ENCODE measurements at places on chromosomes 3 and 15.

- no peak for DNase-seq
These were observed 8.2 kb upstream of the ITGA11 start for GRCh38 chr15:68440136-68440535.

GRCh38 chr15:90600954-90601353, 71.2 kb downstream of the CRTC3 start:
- DNase-seq: no peak

- no peak for DNase-seq
These were observed 4.8 kb downstream of the PAQR9 start for GRCh38 chr3:142958707-142959106.

- DNase-seq: no peak
These were observed 10.6 kb upstream of the U2SURP start for GRCh38 chr3:142990721-142991120.

DNA sequence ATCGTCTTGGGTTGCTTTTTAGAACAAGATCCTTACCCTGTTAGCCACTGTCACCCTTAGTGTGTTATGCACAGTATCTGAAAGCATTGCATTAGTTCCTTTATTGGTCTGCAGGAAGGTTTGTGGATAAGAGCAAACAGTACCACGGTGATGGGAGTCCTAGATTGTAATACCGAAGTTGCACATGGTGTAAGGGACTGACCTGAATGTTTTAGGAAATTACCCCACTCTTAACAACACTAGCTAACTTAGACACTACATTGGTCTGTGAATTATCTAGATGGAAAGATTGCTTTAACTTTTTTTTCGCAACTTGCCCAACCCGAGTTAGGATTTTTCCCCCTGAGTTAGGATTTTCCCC, 1.3 kb downstream of the STT3B start:
- no peak for DNase-seq

DNA sequence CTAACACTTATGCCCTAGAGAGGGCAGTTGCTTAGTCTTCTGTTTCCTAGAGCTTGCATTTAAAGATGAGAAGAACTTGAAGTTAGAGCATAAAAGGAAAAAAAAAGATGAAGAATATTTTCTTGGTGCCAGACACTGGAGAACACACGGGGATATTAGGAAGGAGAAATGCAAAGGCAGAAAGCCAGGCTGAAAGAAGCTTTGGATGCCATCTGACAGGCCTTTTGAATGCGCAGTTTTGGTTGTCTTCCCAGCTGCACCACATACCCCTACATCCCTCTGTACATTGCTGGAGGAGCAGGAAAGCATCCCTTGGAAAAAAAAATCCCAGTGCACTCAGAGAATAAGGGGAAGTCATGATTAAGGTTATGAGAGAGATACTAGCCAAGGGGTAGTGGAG, 378.9 kb downstream of the GAP43 start:
- DNase-seq: no peak

- no peak for DNase-seq
These were observed 8.4 kb upstream of the CD47 start for GRCh38 chr3:108099244-108099643.

DNA sequence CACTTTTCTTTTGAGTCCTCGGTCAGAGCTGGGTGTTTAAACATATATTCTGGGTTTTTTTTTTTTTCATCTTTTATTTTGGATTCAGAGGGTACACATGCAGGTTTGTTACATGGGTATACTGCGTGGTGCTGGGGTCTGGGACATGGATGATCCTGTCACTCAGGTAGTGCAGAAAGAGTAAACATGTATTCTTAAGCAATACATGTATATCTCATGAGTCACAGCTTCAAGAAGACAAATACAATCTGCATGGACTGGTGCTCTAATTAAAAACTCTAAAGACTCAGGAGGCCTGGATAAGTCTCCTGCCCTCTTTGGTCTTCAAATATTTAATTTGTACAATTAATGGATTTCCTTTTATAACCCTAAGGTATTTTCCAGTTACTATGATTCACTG, 50.6 kb upstream of the PHLDB2 start:
- no peak for DNase-seq

DNA sequence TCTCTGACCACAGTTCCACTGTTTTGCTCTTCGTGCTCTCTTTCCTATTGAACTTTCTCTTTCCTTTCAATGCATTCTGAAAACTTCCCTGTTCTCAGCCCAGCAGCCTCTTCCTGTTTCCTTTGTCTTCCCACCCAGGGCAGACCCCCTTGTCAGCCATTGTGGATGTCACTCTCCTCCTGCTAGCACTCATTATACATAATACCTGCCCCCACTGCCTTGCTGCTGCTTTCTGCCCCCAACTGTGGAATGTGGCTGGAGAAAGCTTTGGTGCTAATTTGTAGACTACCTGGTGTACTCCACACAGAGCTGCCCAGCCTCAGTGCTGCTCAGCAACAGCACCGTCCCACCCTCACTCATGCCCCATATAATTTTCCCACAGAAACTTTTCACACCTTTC, 80.2 kb downstream of the CHCHD6 start:
- no peak for DNase-seq

DNA sequence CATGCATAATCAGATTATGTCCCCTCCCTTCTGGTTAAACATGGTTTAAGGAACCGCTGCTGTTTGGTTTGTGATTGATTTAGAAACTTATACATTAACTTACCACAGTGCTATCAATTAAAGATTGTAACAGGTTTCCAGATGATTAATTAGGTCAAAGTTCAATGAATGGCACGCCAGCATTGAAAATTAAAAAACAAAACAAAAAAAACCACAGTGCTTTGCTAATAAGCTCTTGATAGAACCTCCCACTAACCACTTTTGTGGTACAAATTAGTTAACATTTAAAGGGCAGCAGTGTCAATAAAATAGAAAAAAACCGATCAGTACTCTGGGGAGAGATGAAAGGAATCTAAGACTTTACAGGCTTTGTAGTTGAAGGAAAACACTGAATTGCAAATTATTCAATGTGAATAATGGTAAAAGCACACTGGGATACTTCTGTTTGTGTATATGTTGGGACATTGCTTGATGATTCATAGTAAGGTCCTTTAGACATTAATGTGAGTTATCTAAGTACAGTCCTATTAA, 7.6 kb upstream of the C3orf38 start:
- DNase-seq: no peak

- DNase-seq: no peak
These were observed 56.7 kb upstream of the MCF2L2 start for GRCh38 chr3:183485093-183485492.

- peak; percentile 41 for DNase-seq
These were observed 223.8 kb downstream of the OPA1 start for GRCh38 chr3:193816656-193817311.

- DNase-seq: no peak
These were observed 284.1 kb upstream of the ONECUT1 start for GRCh38 chr15:53074221-53074620.

- peak; percentile 56 for DNase-seq
These were observed 268.5 kb downstream of the CLSTN2 start for GRCh38 chr3:140203510-140203909.

- DNase-seq: no peak
These were observed 248.9 kb downstream of the SV2B start for GRCh38 chr15:91348752-91349500.

- no peak for DNase-seq
These were observed 151.8 kb downstream of the SYNPR start for GRCh38 chr3:63429905-63430304.

- DNase-seq: no peak
These were observed 98.6 kb downstream of the TCF12 start for GRCh38 chr15:57017024-57017423.

- DNase-seq: no peak
These were observed 19.8 kb upstream of the P2RY12 start for GRCh38 chr3:151404316-151404715.

GRCh38 chr15:26260517-26261133, 397.5 kb upstream of the ATP10A start:
- no peak for DNase-seq

DNA sequence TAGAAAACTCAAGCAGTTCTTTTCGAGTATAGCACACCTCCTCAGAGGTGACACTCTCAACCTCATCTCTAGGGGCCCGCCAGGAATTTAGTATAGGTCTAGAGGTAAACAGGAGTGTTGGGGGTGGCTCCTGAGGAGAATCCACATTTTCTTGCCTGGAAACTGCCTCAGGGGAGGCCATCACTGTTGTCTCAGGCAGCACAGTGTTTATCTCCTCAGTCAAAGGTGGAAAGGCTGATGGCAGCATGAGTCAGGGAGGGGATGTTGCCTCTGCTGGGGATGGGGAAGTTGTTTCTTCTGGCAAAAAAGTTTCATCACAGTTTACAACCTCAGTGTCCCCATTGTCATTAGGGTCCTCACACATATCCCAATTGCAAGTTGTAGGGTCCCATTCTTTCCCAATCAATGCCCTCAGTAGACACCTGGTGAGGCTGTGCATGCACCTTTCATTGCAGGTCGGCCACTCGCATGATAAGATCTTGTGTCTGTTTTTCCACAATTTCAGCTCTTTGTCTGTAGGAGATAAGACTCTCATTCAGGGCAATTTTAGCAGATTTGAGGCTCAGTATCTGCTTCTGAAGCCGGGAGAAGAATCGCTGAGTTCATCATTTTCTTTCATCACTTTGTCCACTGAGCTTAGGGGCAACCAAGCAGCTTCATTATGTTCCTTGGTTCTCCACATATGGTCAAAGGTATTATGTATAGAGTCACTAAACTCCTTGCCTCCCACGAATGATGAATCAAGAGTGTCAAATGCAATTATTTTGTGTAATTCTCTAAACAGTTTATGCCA, 25.8 kb downstream of the NAALADL2 start:
- no peak for DNase-seq

GRCh38 chr15:89937365-89938350, 24.9 kb upstream of the ARPIN start:
- no peak for DNase-seq

GRCh38 chr3:128338536-128339330, 128.0 kb downstream of the DNAJB8 start:
- DNase-seq: peak; percentile 19

DNA sequence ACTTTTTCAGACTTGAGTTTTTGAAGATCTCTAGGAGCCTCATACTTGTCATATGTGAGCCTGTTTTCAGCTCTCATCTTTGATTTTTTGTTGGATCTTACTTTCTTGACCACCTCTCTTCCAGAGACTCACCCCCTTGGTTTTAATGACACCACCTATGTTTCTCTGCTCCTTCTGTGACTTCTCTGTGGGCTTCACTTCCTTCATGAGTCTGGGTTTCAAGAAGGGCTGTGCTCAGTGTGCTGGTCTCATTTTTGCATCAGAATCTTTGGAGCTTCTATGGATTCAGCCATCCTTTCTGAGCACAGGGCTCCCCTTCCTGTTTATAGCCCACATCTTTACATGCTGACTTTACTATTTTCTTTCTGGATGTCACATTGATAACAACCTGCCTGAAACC, 17.7 kb downstream of the PPM1L start:
- no peak for DNase-seq

DNA sequence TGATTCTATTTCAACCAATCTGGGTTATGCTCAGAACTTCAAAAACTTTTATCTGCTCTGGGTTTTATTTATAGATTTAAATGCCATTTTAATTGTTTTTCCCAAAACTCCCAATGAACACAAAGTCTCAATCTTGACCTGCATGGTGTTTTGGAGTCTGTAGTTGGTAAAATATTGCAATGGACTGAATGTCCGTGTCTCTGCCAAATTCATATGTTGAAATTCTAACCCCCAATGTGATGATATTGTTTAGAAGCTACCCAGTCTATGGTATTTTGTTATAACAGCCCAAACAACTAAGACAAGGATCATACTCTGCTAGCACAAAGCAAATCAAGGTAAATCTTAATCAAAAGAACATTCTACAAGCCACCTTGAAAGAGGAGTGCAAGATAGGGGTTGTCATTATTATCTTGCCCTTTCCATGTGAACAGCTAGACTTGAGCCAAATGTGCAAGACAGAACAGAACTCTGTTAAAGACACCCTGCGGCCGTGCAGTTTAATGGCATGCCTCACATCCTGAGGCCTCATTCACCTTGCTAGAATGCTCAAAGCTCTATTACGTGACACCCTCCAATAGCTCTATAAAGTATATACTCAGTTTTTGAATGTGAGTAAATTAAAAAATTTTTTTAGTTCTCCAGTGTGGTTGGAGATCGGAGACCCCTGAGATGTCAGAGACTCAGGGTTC, 7.5 kb downstream of the EOGT start:
- DNase-seq: no peak

GRCh38 chr15:71713191-71713809, 97.1 kb upstream of the NR2E3 start:
- DNase-seq: no peak

DNA sequence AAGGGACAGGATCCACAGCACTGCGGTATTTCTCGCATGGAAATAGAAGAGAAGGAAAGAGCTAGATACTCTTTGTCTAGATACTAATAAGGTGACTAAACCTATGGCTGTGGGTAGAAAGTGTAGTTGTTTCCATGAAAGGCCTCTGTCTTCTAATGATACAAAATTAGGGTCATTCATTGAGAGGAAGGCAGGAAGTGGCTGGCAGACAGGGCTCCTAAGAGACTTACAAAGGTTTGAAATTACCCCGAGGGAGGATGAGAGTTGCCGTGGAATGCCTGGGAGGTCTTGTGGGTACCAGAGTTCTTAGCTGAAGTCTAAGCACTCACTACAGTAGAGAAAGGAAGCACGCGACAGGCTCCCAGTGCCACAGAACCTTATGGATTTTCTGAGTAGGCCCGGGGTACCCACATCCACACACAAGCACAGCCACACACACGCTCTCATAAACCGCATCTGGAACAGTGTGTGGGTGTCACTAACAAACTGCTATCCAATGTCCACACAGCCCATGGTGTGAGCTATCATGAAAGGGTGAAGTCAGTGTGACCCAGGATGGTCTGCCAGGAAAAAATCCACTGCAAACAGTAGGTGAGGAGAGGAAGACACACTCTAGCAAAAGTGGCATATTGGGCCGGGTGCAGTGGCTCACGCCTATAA, 221.4 kb downstream of the FAM43A start:
- no peak for DNase-seq

- no peak for DNase-seq
These were observed 86.8 kb downstream of the BFSP2 start for GRCh38 chr3:133486658-133487057.

- no peak for DNase-seq
These were observed 110.5 kb upstream of the SLC24A5 start for GRCh38 chr15:48010316-48010715.

DNA sequence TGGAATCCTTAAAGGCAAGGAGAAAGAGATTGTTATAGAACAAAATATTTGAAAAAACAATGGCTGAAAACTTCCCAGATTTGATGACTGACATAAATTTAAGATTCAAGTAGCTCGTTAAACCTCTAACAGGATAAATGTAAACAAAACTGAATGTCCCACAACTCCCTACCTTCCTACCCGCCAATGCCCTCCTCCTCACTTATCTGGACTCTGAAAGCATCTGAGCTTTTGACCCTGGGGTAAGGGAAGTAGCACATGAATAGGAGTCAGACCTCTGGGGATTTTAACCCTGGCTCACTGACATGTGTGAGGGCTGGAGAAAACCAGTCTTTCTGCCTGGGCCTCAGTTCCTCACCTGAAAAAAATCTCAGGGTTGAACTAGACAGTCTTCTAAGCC, 26.9 kb downstream of the CYP19A1 start:
- no peak for DNase-seq

GRCh38 chr3:38978729-38979128, 73.0 kb downstream of the SCN11A start:
- no peak for DNase-seq
